ENCODE measurements at places on chromosomes 6 and 20. TPM values are rescaled to one million over a fixed set of nuclear protein-coding genes. Genes with fewer than 3 reads are reported as not detected.

The SLPI gene
- total RNA-seq, result not detected

The ZBTB46 gene
- 3.2 TPM for total RNA-seq

The GPSM3 gene
- 11.6 TPM for total RNA-seq

The MDFI gene
- 24.6 TPM for total RNA-seq

The PCNA gene
- 311 TPM for total RNA-seq

The CPXM1 gene
- total RNA-seq, result 0.14 TPM

Measured in thoracic aorta endothelial cell (primary cell).